ENCODE measurements at places on chromosomes 7 and 10.
A peak's percentile ranks its signal among the peaks of the same experiment; 100 is the strongest.

DNA sequence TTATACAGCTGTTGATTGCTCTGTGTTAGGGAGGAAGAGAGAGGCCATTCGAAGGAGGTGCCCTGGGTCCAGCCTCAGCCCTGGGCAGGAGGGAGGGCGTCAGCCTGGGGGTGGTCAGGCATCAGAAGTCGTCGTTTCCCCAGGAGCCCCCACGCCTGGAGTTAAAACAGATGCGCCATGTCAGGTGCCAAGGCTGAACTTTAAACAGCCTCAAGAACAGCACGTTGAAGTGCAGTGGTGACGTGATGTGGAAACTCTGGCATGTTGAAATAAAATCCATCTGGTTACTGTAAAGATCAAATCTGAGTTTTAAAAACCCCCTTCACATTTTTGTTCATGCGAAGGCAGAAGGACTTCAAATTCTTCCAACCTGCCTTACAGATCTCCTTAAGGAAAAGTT is 128.4 kb upstream of the PPP2R2D start:
- no peak for DNase-seq

DNA sequence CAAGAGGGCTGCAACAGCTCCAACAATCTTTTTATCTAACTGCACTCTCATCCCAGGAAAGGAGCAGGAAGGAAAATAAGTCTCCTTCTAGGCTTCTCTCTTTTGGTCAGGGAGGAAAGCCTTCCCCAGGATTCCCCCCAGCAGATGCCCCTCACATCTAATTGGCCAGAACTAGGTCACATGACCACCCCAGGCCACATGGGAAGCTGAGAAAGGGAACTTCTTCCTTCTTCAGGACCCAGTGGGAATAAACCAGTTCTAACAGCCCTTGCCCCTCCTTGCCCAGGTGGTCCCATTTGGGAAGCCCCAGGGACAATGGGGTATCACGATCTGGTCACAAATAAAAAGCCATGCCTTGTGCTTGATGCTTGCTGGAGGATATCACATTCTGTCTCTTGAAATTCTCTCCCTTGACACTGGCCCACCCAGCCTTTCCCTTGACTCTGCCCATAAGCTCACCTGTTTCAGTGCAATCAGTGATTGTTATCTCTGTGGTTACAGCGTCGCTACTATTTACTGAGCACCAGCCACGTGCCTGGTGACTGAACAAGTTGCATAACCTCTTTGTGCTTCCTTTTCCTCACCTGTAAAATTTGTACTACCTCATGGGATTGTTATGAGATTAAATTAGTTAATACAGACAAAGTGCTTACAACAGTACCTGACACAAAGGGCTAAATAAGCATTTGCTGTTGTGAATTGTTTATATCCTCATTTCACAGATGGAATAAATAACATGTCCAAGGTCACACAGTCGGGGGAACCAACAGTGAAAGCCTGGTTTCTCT is 9.0 kb upstream of the TACR2 start:
- DNase-seq, result no peak

DNA sequence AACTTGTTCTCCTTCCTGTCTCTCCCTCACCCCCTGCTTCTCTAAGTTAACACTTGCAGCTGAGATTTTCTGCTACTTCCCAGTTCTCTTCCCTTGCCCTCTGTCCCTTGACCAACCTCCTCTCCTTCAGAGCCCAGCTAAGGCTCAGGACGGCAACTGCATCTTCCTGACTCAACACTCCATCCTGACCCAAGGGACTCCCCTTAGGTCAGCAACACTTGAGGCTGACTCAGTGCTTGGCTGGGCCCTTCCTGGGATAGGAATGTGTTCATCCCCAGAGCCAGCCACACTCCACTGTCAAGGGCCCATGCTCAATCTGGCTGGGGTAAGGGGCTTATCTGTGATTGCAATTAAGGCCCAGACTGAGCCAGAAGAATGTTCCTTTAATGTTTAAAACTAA is 3.4 kb downstream of the CALHM2 start:
- DNase-seq, result peak; percentile 57

DNA sequence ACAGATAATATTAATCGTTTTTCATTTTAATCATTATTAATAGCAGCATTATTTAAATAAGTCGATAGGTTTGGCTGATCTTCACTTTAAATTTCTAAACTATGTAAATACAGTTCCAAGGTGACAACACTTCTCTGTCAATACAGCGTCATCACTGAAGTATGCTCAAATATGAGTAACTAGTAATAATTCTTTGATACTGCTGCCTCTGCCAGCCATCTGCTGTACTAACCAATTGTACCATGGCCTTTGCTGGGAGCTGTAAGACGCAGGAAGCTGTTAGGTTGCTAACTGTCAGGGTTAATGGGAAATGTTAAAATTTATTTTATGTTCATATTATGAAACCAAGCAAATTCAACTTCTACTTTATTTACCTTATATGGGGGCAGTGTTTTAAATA is 1650.5 kb upstream of the LRRTM3 start:
- no peak for DNase-seq

DNA sequence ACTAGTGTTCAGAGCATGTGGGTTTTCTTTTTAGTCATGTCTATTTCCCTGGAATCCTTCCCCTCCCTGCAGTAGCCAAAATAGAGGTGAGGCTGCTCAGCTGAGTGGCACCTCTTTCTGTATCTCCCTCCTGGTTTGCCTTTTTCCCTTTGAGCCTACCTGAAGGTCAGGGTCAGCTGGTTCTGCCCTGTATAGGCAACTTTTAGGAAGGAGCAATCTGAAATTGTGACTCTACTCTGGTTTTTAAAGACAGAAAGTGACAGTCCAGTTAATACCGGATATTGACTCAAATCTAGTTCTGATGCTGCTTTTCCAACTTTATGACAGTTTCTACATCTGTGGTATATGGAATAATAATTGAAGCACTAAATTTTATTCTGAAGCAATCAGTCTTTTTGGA is 26.0 kb downstream of the CCM2 start:
- no peak for DNase-seq

- no peak for DNase-seq
These were observed 129.5 kb downstream of the OAT start for GRCh38 chr10:124288928-124289850.

GRCh38 chr7:41581041-41581440 is 121.8 kb downstream of the INHBA start:
- DNase-seq, result no peak

GRCh38 chr7:44965937-44966730 is 12.7 kb downstream of the MYO1G start:
- DNase-seq, result no peak
